ENCODE measurements at places on chromosomes 2 and 18.

DNA sequence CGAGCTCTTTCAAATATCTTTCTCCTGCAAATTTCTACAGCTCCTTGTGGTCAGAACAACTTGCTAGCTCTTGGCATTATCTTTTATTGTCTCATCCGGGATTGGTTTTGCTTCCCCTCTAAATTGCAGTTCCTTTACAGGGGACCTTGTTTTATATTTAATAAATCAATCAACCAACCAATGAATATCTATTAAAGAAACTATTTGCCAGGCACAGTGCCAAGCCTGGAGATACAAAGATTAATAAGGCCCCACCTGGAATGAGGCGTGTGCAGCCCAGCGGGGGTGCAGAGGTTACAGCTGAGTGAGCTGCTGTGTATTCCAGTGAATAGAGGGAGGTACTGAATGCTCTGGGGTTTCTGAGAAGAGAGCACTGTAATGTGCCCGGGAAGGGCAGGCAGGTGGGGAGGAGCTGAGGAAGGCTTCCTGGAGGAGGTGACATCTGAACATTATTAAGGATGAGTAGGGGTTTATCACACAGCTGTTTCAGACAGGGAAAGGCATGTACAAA lies 51.8 kb downstream of the LIPG start:
- no peak for DNase-seq

GRCh38 chr2:234674781-234675201 lies 177.9 kb upstream of the ARL4C start:
- DNase-seq: no peak

DNA sequence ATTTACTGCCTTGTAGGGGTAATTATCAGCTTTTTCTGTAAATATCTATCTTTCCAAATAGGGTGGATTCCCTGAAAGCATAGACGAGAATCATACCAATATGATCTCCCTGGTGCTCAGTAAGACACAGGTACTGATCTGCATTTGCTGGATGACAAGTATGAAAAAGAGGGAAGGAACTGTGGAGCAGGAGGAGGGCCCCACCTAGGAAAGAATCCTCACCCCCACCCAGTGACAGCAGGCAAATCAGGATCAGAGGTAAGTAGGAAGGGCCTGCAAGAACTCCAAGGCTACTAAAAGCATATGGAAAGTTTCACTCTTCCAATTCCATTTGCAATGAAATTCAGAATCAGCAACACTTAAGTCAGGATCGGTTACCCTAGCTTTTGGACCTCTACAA lies 42.3 kb downstream of the METTL8 start:
- no peak for DNase-seq

GRCh38 chr2:102235042-102235473 lies 48.2 kb downstream of the IL1RL2 start:
- DNase-seq: no peak

GRCh38 chr18:52288403-52289004 lies 51.5 kb upstream of the DCC start:
- peak; percentile 4 for DNase-seq

DNA sequence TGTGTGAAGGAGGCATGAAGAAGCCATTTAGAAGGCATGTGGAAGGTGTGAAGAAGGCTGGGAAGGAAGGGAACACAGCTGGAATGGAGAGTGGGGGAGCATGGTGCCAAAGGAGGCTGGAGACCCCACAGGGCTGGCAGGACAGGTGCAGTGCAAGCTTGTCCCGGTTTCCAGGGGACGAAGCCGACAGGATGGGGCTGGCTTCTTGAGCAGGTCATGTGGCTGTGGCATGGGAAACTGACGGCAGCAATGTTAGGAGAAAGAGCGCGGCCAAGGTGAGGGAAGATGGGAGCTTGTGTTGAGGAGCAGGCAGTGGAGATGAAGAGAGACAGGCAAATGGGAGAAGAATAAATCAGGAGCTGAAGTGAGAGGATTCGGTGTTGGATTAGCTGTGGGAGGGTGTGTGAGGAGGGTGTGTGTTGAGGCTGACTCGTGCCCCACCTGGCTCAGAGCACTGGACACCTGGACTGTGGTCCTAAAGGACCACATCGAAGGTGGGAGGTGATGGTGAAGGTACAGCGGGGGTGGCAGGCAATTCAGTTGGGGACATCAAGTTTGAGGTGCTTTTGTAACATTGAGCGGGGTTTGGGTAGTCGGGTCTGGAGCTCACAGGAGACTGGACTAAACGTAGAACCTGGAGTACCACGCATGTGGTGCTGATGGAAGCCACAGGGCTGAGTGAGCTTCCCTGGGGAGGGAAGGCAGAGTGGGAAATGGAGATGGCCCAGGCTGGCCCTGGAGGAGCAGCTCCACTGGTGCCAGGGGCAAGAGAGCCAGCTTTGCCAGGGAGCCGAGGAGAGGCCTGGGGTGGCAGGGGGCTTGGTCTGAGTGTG lies 165.6 kb upstream of the HDAC4 start:
- no peak for DNase-seq

GRCh38 chr2:216502381-216503158 lies 3.9 kb downstream of the RPL37A start:
- DNase-seq: no peak

DNA sequence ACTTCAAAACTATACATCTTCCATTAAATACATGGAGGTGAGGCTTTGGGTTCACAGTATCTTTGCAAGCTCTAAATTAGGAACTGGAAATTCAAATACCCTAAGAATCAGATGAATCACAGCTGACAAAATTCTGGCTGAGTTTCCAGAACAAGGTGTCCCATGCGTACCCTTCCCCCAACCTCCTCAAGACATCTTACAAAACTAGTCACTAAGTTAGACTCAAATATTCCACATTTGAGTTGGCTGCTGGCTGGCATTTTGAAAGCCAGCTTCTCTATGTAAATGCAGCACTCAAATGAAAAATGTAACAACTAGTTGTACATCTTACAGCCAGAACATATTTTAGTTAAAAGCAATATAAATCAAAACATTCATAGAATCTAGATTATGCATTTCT lies 131.0 kb upstream of the ARL5A start:
- no peak for DNase-seq

GRCh38 chr18:10739152-10739551 lies 213.3 kb downstream of the NAPG start:
- no peak for DNase-seq

GRCh38 chr2:44767691-44768090 lies 173.8 kb upstream of the SIX3 start:
- DNase-seq: no peak

- no peak for DNase-seq
Observed at GRCh38 chr18:69308619-69309018, 92.1 kb upstream of the DOK6 start.

- DNase-seq: no peak
Observed at GRCh38 chr2:229920011-229920641, 1.7 kb downstream of the TRIP12 start.

GRCh38 chr2:20520128-20520527 lies 73.3 kb downstream of the RHOB start:
- DNase-seq: no peak

GRCh38 chr2:11675423-11676112 lies 5.6 kb upstream of the NTSR2 start:
- DNase-seq: no peak

GRCh38 chr18:657311-658000 lies at the start of gene TYMS:
TSS of gene TYMS (plus strand) at chr18:657653. CDS start at chr18:657743, 90 bp downstream.
- peak; percentile 69 for DNase-seq

GRCh38 chr18:74217476-74218143 lies 69.3 kb downstream of the TIMM21 start:
- no peak for DNase-seq

DNA sequence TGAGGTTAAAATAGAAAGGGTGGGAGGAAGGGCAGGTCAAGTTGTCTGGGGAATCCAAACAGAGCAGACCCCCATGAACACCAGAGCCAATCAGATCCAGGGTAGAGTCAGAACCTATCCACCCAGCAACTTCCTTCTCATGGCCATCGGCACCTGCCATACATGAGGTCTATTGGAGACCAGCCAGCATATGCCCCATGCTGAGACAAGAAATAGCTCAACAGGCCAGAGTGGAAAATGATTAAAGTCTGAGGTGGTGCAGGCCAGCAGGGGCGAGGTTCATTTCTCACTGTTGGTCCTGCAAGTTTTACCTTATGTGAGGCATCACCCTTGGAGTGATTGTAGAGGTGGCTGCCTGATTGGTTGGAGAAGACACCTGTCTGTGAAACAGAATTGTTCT lies 89.2 kb downstream of the LONRF2 start:
- DNase-seq: no peak

DNA sequence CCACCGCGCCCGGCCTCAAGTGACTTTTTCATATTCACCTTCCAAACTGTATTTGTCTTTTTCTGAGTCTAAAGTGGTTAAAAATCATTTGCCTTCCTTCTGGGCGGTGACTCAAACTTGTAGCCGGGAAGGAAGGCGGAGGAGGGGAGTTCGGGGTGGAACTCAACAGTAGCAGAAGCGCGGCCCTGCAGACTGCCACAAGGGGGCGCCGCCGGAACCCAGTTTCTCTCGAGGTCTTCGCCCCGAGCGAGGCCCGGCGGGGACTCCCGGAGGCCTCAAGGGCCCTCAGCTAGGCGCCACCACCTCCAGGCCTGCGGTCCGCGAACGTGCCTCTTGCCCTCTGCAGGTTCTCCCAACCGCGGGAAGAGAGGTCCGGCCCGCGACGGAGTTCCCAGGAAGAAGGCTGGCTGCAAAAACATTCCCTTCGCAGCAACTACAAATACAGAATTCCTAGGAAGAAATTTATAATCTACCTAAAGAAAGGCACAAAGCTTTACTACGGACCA lies 16.8 kb upstream of the ITM2C start:
- DNase-seq: peak; percentile 92

DNA sequence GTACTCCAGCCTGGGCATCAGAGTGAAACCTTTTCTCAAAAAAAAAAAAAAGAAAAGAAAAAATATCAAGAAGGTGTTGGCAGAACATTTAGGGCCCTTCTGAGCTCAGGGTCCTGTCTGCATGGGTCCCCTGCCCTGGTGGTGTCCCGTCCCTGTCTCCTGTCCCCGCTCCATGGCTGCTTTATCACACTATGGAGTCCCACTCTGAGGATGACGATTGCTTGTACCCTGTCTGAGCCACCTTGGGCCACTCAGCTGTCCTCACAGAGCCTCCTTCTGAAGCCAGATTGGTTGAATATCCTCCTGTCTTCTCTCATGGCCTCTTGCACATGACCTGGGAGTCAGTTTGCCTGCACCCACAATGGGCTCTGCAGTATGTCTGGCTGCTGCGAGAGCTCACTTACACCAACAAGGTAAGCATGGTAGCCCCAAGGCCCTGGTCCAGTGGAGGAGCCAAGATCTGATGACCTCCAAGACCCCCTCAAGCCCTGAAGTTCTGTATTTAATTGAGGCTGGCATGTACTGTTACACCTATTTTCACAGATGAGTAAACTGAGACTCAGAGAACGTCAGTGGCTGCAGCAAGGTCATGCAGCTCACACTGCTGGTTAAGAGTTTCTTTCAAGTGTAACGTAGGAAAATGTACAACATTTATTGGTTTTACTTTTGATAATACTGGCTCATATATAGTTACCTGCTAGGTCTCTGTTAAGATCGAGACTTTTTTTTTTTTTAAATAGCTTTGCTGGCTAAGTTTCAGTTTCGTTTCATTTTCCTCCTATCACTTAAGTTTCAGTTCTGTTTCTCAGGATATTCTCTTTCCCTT lies 16.9 kb upstream of the ZCCHC2 start:
- peak; percentile 57 for DNase-seq

DNA sequence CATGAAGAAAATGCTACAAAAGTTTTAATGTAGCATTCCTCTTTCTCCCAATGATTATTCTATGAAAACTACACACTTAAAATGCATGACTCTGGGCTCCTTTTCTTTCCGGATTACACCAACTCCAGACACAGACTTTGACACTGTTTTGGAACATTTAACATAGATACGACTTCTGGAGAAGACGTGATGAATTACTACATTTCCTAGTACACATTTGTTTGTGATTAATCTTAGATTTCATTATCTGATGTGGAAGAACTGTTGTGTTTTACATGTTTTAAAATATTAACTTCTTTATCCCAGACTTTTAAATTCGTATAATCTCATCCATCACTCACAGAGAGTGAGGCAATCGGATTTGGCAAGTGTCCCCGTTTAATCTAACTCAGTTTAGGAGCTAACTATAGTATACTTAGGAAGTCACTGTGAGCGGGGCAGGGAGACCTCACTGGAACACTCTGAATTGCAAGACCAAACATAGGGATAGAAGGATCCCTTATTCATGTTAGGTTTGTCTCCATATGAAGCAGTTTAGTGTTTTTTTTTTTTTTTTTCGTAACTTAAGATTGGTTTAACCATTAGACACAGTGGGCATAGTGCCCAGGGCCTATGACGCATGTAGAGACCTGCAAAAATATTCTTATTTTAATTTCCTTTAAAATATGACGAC lies 66.7 kb downstream of the PDE1A start:
- DNase-seq: no peak

DNA sequence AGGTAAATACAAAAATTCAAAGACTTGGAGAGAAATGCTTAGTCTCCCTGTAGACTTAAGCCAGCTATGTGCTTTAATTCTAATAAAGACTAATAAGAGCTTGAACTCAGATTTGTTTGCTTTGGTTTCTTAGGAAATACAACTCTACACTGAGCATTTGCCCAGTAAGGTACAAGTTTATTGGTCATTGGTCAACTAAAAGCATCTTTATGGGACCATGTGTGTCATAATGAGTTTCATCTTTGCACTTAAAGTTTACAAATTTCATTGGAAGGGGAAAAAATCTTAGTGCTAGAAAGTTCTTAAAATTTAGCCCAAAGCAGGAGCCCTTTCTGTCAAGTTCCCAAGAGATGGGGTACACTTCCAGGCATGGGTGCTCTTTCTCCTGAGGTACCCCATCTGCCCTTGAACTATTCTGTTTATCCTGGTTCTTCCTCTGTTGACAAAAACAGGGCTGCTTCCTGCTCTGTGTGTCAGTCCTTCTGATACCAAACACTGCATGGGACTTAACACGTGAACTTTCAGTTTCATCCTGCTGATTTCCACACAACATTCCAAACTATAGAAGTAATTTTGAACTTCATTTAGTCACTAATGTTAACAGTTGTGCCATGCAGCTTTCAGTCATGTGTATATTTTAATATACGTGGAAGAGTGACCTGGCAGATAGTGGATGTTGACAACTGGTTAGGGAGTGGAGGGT lies 200.2 kb downstream of the TPGS2 start:
- no peak for DNase-seq

GRCh38 chr2:29112379-29112778 lies 2.8 kb upstream of the CLIP4 start:
- no peak for DNase-seq

GRCh38 chr2:195343942-195344530 lies 313.0 kb upstream of the SLC39A10 start:
- no peak for DNase-seq

GRCh38 chr2:66447677-66448076 lies 12.8 kb downstream of the MEIS1 start:
- no peak for DNase-seq

GRCh38 chr2:88067189-88067588 lies 436 bp upstream of the SMYD1 start:
- no peak for DNase-seq

GRCh38 chr18:6917072-6917471 lies 187.6 kb downstream of the ARHGAP28 start:
- no peak for DNase-seq

GRCh38 chr2:33104726-33105125 lies 158.0 kb downstream of the LTBP1 start:
- DNase-seq: no peak
